GM06990 (cell line): ENCODE measurements at places on chromosomes 2 and 18.

GRCh38 chr2:157927155-157927554 is 51.0 kb upstream of the ACVR1 start:
- DNase-seq, result no peak

DNA sequence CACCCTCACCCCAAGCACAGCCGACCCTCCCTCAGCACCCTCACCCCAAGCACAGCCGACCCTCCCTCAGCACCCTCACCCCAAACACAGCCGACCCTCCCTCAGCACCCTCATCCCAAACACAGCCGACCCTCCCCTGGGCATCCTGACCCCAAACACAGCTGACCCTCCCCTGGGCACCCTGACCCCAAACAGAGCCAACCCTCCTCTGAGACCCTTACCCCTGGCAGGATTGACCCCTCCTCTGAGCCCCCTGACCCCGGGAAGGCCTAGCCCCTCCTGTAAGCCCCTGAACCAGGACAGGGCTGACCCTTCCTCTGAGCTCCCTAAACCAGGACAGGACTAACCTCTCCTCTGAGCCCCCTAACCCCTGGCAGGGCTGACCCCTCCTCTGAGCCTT is 84.4 kb upstream of the RAB6C start:
- DNase-seq, result no peak

- no peak for DNase-seq
These were observed 121.8 kb downstream of the MTX2 start for GRCh38 chr2:176391148-176391419.

- DNase-seq, result no peak
These were observed 501.4 kb downstream of the FBXO15 start for GRCh38 chr18:73646196-73646595.

DNA sequence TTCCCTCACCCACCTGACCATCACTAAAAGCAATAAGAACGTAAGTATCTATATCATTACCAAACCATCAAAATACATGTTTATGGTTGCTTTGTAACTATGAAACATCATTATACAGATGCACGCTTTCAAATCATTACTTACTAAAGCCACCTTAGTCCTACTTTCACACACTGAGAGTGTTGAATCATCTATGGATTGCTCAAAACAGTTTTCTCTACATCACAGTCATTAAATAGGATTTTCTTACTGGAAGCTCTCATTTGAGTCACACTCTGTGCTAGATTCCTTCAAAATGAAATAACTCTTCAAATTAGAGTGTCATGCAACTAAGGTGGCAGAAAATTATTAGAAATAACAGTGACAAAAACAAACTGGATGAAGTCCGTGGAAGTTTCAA is 878.4 kb downstream of the CPS1 start:
- DNase-seq, result no peak
